ENCODE measurements at places on chromosomes 11 and 22. TPM values are rescaled to one million over a fixed set of nuclear protein-coding genes. Genes with fewer than 3 reads are reported as not detected.

Gene UPK3A
- total RNA-seq = not detected

Gene KDM4D
- 1.3 TPM for total RNA-seq

Gene PANX2
- 1.6 TPM for total RNA-seq

Gene CARD18
- total RNA-seq = not detected

Gene SERPING1
- total RNA-seq = not detected

Gene WT1
- total RNA-seq = not detected

Gene NOX4
- total RNA-seq = 67.6 TPM

Gene CRYBA4
- not detected for total RNA-seq

Gene PRSS23
- total RNA-seq = 454 TPM

Gene OR8B8
- total RNA-seq = not detected

Gene KIAA1671
- 66.3 TPM for total RNA-seq

Gene KCNK4
- not detected for total RNA-seq

All from vein endothelial cell (primary cell).